ENCODE measurements at places on chromosomes 2 and 18.

- no peak for DNase-seq
These were observed 369.4 kb upstream of the CYRIA start for GRCh38 chr2:17035010-17035409.

DNA sequence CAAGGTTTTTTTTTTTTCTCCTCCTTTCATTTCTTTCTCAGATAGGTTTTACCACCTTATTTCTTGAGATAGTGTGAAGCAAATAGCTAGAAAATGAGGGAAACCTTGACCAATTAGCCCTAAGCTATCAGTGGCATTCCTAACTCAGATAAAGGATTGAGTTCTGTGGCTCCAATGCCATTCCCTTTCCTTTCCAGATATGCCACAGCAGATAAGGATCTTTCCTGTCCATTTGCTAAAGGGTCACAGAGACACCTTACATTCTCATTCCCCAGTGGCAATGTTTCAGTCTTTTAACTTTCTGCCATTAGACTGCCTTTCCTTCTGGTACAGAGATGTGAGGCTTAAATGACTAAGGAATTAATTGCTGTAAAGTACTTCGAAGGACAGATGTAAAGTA, 81.7 kb downstream of the MGAT5 start:
- no peak for DNase-seq

DNA sequence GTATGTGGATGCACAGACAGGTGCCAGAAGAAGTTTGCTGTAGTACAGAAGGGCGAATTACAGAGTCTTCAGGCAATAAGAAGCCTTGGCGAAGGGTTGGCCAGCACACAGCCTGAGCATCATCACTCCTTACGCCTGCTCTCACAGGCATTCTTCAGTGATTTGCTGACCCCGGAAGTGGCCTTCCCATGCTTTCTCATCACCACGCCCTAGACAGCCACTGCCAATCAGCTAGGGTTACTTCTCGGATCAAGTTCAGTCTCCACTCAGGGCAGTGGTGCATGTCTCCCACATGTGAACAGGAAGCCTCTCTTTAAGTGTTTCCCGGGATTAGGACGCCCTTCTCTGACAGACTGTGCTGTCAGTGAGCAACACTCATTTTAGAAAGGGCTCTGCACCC, 81.8 kb downstream of the C1QL2 start:
- no peak for DNase-seq

DNA sequence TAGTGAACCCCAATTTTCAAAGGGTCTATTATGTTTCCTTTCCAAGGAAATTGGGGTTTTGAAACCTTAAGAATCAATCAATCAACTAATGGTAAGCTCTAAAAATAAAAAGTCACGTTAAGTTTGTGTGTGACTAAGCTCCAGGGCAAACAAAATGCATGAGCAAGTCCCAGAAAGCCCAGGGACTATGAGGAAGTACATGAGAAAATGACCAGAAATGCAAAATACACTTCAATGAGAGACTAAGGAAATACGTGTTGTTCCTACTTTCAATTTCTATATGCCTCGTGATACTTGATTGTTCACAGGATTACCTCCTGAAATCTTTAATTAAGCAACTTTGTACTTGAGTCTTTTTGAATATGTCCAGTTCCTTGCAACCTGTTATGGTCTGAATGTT, 684.4 kb upstream of the SYT4 start:
- DNase-seq, result no peak

DNA sequence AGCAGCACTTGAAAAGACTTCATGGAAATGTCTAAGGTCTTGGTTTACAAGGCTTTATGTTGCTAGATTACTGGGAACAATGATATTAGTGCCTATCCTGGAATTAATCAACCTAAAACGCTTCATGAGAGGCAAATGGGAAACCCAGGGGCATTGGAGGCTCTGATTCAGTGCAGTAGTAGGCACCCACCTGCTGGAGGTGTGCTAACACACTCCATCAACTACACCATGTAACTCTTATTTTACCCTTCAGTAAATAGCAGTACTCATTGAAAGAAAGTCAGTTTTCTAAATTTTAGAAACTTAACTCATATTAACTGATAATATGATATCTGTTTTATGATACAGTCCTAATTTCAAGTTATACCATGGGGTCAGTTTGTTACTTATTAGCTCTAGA, 17.4 kb upstream of the HNRNPA3 start:
- DNase-seq, result no peak

- DNase-seq, result peak; percentile 52
These were observed 1.1 kb downstream of the ATAD2B start for GRCh38 chr2:23925702-23926289.

GRCh38 chr18:13587937-13588336, 138.4 kb downstream of the FAM210A start:
- DNase-seq, result no peak

- DNase-seq, result peak; percentile 72
These were observed 6.8 kb upstream of the PXDN start for GRCh38 chr2:1750933-1751766.

- no peak for DNase-seq
These were observed 221.0 kb upstream of the TFPI start for GRCh38 chr2:187775196-187775595.

GRCh38 chr2:143954186-143954585, 565.7 kb downstream of the ZEB2 start:
- DNase-seq, result no peak

- DNase-seq, result no peak
These were observed 154.1 kb downstream of the GALNT14 start for GRCh38 chr2:30984148-30984547.

DNA sequence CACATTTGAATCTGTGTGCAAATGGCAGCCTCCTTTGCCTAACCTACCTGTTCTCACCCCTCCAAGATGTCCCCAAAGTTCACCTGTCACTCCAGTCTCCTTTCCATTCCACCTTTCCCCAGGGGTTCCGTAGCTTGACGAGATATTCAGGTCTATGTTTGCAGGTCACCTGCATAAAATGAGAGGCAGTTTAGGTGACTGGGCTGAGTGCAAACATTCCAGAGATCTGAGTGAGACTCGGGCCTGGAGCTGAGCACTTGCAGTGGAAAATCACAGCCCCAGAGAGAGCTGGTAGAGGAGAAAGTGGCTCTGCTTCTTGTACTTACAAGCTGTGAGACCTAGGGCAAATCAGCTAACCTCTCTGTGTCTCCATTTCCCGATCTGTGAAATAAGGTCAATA, 20.1 kb downstream of the CAPN14 start:
- no peak for DNase-seq

DNA sequence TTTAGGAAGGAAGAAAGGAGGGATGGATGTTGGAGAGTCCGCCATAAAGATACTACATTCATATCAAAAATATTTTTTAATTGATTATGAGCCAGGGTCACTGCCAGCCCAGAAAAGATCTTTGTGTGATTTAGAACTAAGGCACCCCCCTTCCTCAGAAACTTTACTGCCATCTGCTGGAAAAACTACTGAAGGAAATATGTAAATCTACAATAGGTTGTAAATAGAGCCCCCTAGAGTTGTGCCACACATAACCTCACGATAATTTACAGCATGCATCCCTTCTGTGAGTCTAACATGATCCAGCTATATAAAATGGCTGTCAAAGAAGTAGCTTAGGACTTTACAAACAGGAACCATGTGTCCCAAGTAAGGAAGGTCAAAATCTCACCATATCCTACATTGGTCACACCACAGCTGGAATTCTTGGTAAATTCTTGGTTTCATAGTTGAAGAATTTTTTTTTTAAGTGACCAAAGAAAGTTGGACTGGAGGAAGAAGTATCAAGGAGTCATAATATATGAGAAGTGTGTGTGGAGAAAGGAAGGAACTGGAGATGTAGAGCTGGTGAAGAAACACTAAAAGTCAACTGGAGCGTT, 152.5 kb downstream of the CYP26B1 start:
- DNase-seq, result peak; percentile 51

GRCh38 chr2:127231130-127231865, 11.2 kb upstream of the CYP27C1 start:
- no peak for DNase-seq

- no peak for DNase-seq
These were observed 202.3 kb downstream of the MREG start for GRCh38 chr2:215811003-215811402.

GRCh38 chr2:202339071-202339870, 36.9 kb upstream of the BMPR2 start:
- no peak for DNase-seq

GRCh38 chr2:128069769-128070168, 21.2 kb upstream of the UGGT1 start:
- peak; percentile 19 for DNase-seq

DNA sequence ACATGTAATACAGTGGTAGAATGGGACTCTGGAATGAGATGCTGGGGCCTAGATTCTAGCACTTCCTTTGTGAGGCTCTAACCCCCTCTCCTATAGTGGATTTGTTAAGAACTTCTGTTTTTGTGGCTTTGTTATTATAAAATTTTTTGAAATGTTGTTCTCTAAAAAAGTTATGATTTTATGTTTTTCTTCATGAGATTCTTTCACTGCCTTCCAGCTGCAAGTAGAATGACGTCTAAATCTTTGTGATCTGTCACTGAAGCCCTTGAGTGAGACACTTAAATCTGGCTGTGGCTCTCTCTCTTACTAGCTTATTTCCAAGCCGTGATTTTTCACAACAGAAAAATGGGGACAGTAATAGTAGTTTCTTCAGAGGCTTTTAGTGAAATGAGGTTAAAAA, 1.6 kb downstream of the CASP8 start:
- DNase-seq, result no peak

GRCh38 chr18:39380186-39380725, 1814.7 kb upstream of the CELF4 start:
- DNase-seq, result no peak

GRCh38 chr2:188675391-188676009, 298.7 kb upstream of the COL3A1 start:
- peak; percentile 13 for DNase-seq

- DNase-seq, result no peak
These were observed 39.3 kb downstream of the MAP3K2 start for GRCh38 chr2:127348426-127349000.

DNA sequence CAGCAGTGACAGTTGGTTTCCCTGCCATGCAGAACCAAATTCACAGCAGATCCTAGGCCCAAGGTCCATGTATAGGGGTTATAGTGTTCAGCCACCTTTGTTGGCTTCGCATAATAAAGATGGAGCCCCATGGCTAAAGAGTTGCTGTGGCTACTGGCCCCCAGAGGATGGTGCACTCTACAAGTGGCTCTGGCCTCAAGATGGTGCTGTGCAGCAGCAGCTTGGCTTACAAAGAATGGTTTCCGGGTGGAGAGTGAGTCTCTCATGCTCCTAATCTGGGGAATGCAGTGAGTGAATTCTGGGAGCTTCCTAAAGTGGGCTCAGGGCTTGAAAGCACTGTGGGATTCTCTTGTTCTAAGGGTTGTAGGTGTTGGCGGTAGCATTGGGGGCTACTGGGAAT, 1199.7 kb downstream of the CNTNAP5 start:
- DNase-seq, result no peak

- no peak for DNase-seq
These were observed 507.9 kb downstream of the ERBB4 start for GRCh38 chr2:212030709-212031108.

DNA sequence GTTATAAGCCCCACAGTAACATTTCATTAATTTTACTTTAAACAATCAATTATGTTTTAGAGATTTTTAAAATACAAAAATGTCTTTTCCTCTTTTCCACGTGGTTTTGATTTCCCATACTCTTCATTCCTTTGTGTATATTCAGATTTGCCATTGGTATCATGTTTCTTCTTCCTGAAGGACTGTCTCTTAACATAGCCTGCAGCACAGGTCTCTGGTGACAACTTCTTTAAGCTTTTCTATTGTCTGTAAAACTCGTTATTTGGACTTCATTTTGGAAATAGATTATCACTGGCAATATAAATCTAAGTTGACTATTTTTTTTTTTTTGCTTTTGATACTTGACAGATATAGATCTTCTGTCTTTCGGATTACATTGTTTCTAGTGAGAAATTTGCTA, 115.2 kb upstream of the KLHL29 start:
- no peak for DNase-seq

DNA sequence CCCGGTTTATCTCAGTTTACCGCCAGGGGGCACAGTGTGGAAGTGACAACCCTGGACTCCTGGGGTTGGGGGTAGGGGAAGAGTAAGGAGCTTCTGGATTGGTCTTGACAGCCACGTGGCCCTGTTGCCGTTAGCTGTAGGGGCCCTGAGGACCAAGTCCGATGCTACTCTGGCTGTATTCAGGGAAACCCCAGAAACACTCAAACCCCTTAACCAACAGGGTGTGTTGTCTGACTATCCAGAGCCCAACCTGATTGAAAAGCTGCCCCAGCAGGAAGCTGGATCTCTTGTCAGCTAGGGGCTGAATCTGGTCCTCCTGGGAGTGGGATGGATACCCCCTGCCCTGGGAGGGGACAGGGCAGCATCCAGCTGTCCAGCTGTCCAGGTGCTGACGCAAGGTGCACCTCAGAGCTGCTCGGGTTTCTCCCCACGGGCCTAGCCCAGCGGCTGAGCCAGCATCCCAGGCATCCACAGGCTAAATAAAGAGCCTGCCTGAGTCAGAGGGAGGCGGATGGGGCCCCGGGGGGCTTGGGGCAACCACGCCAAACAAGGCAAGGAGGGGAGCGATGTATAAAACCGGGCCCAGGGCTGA, 3.1 kb upstream of the GMPPA start:
- peak; percentile 36 for DNase-seq

DNA sequence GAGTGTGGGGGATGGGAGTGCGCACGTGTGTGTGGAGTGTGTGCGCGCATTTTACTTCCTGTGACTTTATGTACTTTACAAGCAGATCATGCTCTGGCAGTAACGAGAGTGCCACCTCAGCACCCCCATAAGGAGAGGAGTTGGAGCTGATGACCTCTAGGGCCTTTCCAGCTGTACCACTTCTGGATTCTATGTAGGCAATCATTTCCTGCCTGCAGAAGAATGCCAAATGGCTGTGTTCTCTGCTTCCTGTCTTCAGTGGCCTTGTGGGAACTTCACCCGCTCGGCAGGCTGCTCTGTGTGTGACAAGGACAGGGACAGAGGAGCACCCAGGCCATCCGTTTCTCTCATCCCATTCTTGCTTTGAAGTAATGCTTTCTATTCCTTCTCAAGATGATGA, 22.8 kb upstream of the ZNF385B start:
- DNase-seq, result no peak

GRCh38 chr2:26757873-26758789, 6.0 kb upstream of the SLC35F6 start:
- DNase-seq, result peak; percentile 99
